NCI-H1694 (cell line): ENCODE measurements at places on chromosomes 2 and 18.

- DNase-seq: no peak
Observed at GRCh38 chr2:1796232-1796930, 52.1 kb upstream of the PXDN start.

DNA sequence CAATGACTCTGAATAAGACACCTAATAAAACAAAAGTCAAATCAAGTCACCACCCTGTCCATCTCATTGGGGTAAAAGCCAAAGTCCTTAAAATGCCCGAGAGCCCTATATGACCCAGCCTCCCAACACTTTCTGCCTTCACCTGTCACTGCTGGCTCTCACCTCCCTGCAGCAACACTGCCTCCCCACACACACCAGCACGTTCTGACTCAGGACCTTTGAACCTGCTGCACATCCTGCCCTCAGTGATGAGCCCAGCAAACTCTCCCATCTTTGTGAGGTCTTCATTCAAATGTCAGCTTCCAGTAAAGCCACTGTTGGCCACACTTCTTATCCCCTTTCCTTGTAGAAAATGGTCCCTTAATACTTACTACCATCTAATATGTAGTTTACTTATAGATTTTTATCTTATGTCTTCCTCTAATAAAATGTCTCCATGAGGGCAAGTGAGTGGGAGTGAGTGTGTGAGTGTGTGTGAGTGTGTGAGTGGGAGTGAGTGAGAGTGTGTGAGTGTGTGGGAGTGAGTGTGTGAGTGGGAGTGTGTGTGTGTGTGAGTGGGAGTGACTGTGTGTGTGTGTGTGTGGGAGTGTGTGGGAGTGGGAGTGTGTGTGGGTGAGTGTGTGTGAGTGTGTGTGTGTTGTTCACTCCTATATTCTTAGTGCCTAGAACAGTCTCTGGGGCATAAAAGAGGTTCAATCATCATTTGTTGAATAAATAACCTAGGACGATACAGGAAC is 504.7 kb downstream of the EIPR1 start:
- no peak for DNase-seq

GRCh38 chr2:1907291-1907690 is 163.0 kb upstream of the PXDN start:
- peak; percentile 87 for DNase-seq

DNA sequence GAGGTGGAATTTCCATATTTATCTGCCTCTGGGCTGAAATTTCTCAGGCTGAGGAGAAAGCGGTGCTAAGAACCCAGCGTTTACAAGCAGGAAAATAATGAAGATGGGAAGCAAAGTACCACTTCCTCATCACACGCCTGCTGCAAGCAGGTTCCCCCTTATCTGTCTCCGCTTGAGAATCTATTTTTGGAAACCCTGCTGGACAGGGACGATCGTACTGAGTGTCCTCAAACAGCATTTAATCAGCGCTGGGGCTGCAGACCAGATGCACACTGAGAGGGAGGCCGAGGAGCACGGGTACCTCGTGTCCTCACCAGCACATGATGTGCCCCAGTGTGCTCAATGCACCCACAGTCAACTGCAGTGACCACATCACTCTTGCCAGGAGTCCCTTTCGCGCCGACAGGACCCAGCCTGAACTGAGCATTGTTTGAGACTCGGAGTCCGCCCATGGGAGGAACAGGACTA is 160.4 kb downstream of the HDAC4 start:
- no peak for DNase-seq

- DNase-seq: no peak
Observed at GRCh38 chr2:170991398-170992182, 62.5 kb downstream of the GORASP2 start.

DNA sequence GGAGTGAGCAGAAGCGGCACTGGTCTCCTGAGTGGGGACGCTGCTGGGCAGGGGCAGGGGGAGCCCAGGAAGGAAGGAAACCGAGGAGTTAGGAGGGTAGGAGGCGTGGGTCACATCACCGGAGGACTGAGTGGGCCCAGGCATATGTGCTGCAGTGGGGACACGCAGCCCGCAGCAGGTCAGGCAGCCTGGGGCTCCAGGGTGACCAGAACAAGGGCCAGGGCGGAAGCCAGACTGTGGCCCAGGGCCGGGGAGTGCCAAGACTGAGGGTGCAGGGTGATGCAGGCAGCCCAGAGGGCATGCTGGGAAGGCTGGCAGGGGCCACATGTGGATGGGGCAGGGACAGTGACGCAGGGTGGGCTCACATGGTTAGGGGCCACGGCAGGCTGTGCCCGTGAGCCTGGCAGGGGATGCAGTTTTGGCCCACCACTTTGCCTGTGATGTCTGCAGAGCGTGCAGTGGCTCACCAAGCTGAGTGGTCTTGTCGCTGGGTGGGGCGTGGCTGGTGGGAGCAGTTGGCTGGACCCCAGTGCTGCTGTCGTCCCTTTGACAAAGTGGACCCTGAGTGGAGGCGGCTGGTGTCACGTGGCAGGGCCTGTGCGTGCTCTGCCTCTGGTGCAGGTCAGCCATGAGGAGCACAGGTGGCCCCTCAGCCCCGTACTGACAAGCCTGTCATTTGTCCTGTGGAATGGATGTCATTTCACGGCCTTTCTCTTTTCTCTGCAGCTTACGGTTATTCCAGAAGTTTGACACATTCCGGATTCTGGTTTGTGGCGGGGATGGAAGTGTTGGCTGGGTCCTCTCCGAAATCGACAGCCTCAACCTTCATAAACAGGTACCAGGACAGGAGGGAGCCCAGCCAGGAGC is 87.1 kb downstream of the DGKD start:
- DNase-seq: no peak

DNA sequence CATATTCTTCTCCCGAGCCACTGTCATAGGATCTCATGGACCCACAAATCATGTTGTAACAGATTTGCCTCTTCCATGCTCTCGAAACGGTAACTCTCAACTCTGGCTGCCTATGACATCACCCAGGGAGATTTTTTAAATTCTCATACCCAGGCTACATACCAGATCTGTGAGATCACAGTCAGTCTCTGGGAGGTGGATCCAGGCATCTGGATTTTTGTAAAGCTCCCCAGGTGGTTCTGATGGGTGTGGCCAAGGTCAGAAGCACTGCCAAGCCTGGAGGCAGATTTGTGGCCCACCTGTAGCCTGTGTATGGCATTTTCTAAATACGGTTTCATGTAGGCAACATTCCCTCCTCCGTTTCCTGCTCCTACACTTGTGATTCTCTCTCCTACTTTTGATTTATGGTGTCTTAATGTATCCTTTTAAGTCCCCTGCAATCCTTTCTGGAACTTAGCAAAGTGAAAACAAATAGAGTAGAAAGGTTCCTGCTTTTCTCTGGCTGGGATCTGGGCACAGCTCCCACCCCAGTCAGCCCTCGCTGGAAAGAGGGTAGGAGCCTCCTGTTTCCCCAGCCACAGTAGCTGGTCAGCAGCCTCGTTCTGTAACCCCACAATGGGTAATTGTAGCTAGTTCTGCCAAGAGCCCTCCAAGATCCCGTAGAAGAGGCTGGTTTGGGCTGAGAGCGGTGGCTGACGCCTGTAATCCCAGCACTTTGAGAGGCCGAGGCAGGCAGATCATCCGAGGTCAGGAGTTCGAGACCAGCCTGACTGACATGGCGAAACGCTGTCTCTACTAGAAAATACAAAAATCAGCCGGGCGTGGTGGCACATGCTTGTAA is 96.2 kb downstream of the KLHL29 start:
- DNase-seq: no peak

DNA sequence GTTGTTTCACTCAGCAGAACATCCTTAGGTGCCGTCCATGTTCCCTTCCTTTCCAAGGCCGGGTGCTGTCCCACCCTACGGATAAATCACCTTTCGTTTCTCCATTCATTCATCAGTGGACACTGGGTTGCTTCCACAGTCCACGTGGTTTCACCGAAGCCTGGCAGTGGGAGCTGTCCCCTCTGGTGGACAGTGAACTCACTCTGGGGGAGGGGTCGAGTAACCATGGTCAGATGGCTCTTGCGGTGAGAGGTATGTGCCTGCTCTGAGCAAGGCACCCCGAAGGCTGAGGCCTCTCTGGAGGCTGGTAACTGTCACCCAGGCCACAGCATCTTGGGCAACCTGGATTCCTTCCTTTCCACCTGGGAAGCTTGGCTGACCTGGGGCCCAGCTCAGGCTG is 61.5 kb upstream of the TWIST2 start:
- DNase-seq: no peak

DNA sequence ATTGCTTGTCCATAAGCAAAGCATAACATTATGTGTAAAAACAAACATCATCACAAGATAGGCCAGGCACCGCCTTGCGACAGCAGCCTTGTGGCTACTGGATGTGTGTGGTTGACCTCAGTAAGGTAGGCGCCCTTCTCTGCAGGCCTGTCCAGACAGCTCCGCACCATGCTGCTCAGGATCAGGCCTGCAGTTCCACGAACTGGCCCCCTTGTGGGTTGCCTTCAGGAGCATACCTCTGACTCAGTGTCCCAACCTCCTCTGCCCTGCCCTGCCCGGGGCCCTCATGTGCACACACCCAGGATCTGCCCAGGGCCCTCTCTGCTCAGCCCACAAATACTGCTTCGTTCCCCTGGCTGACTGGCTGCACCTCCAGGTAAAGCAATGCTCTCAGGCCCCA is 16.1 kb upstream of the ZNF236 start:
- DNase-seq: no peak

GRCh38 chr2:28002181-28002580 is 111.7 kb downstream of the BABAM2 start:
- no peak for DNase-seq

GRCh38 chr2:171281110-171281509 is 120.4 kb upstream of the TLK1 start:
- DNase-seq: peak; percentile 77

- no peak for DNase-seq
Observed at GRCh38 chr18:22624176-22624575, 206.5 kb upstream of the CTAGE1 start.

DNA sequence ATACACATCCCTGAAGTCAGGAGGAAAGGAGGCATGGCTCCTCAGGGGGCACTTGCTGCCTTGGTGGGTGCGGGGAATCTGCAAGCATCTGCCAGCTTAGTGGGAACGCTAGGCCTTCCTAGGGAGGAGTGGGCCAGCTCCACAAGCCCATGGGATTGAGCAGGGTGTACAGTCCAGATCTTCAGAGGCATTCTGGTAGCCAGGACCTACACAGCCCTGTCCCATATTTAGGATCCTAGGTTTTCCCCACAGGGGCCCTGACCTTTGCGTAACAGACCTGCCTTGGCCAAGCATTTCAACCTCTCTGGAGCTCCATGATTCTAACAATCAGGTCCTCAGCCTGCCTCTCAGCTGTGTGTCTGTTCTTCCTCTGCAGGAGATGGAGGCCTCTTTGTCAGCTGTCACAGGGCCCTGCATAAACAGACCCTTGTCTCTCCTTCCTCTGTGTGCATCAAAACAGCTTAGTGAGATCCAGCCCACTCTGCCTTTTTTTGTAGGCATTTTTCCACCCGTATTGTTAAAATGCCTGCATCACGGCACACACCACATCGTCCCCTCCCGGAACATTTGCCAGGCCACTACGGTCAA is 140.2 kb upstream of the NDUFV2 start:
- DNase-seq: no peak

GRCh38 chr2:70772486-70773155 is 4.6 kb upstream of the ADD2 start:
- no peak for DNase-seq

DNA sequence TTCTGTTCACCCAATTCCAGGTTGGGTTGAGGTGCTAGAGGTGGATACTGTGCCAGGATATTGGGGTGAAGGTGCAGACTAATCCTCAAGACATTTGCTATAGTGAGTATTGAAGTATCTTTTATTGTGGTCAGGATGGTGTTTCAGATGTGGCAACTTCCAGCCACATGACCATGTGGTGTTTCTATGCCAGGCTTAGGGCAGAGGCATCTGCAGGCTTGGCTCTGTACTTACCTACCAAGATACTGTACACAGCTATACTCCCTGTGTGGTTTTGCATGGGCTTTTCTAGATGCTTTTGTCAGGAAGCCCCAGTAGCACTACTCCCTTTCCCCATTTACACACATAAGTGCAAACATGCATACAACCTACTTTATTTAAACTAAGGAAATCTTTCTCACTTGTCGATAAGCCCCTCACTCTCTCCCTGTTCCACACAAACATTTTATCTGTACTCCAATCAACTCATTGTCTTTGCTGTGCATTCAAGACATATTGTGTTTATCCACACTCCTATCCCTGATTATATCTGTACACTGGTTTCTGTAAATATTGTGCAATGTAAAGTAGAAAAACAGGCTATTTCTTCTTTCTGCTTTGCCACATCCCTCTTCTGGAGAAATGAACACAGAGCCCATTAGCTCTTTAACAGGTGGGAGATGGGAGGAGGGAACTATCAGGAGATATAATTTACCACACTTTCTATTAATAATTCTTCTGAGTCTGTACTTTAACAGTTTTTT is 12.3 kb downstream of the ARL6IP6 start:
- no peak for DNase-seq

DNA sequence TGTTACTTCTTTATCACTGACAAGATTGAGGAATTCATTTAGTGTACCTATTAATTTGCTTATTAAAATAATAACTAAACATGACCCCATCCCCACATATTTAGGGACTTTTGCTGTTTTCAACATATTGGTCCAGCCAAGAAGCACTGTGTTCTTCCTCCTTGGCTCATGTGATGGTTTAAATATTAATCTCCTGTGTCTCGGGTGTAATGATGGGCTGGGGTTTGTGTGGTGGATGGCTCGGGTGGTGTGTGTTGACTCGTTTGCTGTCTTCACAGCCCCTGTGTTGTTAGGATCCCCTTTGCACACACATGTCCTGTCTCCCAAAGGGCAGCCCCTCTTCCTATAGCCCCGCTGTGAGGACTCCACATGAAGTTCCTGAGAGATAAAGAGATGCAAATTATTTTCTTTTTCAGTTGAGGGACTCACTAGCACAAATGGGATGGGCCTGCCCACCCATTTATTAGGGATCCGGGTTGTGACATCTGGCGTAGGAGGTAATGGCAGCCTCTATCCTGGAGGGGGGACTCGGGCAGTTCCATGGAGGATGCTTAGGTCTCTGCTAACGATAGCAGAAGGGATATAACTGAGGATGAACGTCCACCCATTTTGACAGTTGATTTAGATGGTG is 53.4 kb downstream of the FHOD3 start:
- no peak for DNase-seq

- DNase-seq: no peak
Observed at GRCh38 chr18:51072586-51073313, 42.7 kb downstream of the SMAD4 start.

- no peak for DNase-seq
Observed at GRCh38 chr18:518081-518480, 17.6 kb upstream of the COLEC12 start.

DNA sequence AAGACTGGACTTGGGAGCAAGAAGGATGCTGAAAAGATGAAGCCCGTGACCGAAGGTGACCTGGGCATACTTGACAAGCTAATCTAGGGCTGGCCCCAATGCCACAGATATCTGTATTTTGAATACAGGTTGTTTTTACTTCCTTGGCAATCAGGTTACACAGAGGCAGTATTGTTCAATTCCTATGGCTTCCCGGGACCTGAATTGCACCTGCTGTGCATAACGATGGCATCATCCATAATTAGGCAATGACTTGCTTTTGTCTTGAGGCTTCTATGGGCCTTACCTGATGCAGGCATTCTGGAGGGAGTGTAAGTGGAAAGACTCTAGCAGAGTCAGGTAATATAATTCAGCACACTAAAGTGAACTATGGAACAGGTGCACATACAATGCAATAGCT is 60.6 kb upstream of the CUL3 start:
- no peak for DNase-seq
